Left cardiac atrium (tissue), 4 donors: ENCODE measurements at places on chromosomes 13 and 19. TPM values are rescaled to one million over a fixed set of nuclear protein-coding genes. Genes with fewer than 3 reads are reported as not detected.

DNA sequence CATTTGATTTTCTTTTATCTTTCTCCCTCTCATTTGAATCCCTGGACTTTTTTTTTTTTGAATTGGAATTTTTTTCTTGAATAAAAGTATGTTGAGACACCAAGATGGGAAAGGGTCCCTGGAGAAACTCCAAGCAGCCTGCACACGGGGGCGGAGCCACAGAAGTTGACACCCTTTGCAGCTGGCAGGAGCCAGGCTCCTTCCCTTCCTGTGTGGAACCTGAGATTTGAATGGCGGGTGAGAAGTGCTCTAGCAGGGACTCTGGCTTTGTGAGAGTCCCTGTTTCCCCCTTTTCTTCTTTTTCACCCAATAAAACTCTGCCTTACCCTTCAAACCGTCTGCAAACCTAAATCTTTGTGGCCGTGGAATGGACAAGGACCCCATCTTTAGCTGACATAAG is 1381.0 kb upstream of the MIR17HG start:
- DNase-seq: no peak

The PEAK3 gene
- total RNA-seq: 2.3 TPM

The ZNF574 gene
- total RNA-seq: 8.3 TPM

- DNase-seq: no peak
Observed at GRCh38 chr13:112117258-112117954, 50.5 kb downstream of the SOX1 start.

DNA sequence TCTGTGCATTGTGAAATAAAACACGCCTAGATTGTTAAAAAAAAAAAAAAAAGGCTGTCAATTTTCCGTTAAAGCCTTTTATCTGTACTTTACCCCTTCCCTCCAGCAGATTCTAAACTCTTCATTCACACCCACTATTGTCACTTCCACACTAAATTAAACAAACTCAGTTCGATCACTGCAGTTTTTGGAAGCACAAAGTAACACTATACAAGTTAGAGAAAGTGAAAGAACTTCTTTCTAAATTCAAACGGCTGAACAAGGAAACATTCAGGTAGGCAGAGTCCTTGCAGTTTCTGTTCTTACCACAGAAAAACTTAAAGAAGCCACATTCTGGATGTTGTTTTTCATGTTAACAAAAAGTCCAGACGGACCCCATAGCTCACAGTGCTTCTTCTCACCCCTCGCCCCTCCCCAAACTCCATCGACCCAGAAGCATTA is 27.5 kb upstream of the UBE2L5 start:
- DNase-seq: no peak

GRCh38 chr19:29675120-29675649 is 9.9 kb downstream of the PLEKHF1 start:
- DNase-seq: no peak

DNA sequence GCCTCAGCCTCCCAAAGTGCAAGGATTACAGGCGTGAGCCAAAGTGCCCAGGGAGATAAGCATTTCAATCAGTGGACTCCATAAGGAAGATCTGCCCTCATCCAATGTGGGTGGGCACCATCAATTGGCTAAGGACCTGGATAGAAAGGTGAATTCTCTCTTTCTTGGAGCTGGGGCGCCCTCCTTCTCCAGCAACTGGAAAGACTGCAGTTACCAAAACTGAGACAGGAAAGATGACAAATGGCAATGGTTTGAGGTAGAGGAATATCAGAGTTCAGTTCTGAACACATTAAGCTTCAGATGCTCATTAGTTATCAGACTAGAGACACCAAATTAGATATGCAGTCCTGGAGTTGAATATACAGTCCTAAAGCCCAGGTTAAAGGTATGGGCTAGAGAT is 10.5 kb upstream of the ELF1 start:
- DNase-seq: no peak

GRCh38 chr19:35409191-35409590 is 38.3 kb downstream of the GPR42 start:
- no peak for DNase-seq

DNA sequence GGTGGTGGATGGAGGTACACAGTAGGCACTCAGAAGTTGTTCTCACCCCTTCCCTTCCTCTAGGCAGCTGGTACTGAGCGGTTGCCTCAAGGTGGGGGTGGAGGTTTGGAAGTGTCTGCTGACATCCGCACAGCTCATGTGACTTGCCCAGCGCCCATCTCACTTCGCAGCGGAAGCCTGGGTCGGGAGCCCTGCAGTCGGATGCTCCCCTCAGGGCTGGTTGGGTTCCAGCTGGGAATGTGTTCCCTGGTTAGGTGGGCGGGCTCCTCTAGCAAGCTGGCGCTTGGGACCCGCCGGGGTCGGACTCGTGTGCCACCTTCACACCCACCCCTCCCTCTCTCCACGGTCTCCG is 10.2 kb downstream of the PPP1R37 start:
- DNase-seq: no peak

- DNase-seq: no peak
Observed at GRCh38 chr19:29211562-29212355, 1.2 kb downstream of the UQCRFS1 start.

DNA sequence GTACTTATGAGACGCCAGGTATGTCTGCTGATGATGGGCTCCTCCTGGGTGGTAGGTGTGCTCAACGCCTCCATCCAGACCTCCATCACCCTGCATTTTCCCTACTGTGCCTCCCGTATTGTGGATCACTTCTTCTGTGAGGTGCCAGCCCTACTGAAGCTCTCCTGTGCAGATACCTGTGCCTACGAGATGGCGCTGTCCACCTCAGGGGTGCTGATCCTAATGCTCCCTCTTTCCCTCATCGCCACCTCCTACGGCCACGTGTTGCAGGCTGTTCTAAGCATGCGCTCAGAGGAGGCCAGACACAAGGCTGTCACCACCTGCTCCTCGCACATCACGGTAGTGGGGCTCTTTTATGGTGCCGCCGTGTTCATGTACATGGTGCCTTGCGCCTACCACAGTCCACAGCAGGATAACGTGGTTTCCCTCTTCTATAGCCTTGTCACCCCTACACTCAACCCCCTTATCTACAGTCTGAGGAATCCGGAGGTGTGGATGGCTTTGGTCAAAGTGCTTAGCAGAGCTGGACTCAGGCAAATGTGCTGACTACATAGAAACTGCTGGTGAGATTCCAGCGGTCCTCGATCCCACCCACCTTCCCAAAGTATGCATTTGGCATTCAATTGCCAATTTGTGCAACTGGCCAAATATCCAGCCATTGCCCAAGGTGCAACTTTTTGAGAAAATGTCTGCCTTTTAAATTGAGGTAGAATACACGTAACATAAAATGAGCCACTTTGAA is 10.2 kb downstream of the OR2Z1 start:
- DNase-seq: no peak

DNA sequence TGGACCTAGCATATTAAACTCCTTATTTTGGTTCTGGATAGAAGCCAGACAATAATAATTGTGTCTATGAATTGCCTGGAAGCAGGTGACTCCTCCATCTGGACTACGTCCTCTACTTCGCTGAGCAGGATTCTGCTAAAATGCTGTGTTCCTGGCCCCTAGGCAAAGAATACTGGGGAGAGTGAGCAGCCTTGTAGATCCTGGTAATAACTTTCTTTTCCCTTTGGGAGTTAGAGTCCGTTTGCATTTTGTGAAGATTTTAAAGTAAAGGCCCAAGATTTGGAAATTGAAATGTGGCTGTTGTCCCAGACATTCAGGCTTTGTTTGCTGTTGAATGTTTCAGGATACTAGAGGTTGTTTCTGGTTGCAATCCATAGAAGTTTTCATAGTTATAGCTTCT is 511.9 kb upstream of the KLF12 start:
- DNase-seq: no peak

- no peak for DNase-seq
Observed at GRCh38 chr19:9306443-9306842, 3.2 kb downstream of the ZNF699 start.

DNA sequence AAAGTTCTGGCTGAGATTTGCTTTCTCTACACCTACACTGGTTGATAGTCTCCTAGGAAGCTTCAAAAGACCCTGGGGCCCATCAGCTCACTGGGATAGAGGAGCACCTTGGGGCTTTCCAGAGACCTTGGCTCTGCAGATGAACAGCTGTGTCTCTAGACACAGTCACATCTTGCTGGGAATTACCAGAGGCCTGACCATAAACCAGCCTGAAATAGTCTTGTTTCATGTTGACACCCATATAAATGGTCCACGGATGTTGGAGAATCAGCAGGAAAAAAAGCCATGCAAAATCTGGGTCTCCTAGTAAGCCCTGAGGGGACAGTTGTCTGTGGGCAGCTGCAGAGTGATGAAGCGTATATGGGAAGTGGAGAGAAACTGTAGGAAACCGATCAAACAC is 207.6 kb downstream of the DNAJC15 start:
- no peak for DNase-seq

The SYNGR4 gene
- not detected for total RNA-seq

DNA sequence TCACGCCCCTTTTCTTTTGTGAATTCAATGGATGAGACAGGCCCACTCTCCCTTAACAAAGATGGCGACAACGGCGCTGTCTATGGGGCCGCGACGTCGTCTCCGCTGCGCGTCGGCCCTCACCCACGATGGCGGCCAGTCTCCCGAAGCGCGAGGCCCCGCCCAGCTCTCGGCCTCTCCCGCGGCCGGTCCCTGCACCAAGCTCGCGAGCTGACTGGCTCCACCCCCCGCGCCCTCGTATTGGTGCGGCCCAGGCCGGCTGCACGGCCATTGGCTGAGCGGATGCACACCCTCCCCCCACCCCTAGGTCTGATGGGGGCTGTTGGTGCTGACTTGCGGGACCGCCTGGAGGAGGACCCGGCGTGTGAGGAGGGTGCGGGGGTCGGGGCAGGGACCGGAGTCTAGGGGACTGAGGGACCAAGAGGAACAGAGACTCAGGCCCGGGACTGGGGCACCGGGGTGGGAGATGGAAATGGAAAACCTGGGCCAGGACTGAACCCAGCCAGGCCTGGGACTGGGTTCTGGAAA is 4.8 kb downstream of the SPHK2 start:
- peak; percentile 99 for DNase-seq

DNA sequence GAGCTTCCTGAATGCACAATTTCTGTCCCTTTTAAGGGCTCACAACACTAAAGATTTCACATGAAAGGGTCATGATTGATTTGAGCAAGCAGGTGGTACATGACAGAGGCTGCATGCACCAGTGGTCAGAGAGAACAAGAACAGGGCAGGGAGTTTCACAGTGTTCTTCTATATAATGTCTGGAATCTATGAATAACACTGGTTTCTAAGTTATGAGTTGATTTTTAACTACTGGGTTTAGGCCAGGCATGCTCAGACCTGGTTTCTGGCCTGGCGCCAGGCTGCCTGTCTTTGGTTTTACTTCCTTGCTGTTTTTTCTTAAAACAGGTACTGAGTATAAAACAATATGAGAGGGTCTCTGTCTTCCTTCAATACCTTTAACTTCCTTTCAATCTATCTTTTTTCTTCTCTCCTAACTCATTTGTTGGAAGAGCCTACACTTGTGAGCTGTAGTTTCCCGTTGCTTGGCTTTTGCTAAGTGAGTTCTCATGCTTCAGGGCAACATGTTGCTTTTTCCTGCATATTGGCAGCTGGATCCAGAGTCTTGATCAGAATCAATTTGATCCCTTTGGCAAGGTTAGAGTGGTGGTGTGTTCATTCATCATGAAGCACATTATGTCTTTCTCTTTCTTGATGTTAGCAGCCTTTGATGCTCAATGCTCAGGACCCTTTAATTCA is 38.5 kb upstream of the FGF14 start:
- no peak for DNase-seq

GRCh38 chr13:98299235-98299965 is 122.3 kb upstream of the RNF113B start:
- no peak for DNase-seq
